ENCODE measurements at places on chromosomes 7 and 10. TPM values are rescaled to one million over a fixed set of nuclear protein-coding genes. Genes with fewer than 3 reads are reported as not detected.
A peak's percentile ranks its signal among the peaks of the same experiment; 100 is the strongest.

Gene SMKR1
- total RNA-seq = 2.0 TPM

Gene SORCS1
- total RNA-seq = not detected

Gene CHAT
- not detected for total RNA-seq

Gene NPM3
- 172 TPM for total RNA-seq

Gene SAP25
- total RNA-seq = 11.4 TPM

Gene HTR5A
- total RNA-seq = not detected

Gene STMP1
- 17.8 TPM for total RNA-seq

Gene EXOC4
- 60.8 TPM for total RNA-seq

Gene EPDR1
- total RNA-seq = 0.51 TPM

DNA sequence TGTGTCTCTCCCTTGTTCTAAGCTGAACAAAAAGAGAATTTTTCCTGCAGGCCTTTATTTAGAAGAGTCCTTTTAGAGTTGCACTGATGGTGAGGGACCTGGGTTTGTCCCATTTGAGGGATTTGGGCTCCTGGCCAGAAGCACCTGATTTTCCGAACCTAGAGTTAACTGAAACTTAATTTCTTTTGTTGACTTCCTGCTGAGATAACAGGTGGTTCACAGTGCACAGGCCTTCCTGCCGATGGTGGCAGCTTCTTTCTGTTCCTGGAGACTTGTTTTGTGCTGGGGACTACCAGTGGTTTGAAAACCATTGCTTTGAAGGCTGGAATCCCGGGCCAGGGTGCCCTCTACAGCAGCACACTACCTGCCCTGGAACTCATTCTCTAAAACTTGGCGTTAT, 99.2 kb downstream of the SUGCT start:
- DNase-seq = no peak

GRCh38 chr7:112124061-112124766, 82.0 kb downstream of the DOCK4 start:
- DNase-seq = no peak

- peak; percentile 44 for DNase-seq
Measured at GRCh38 chr7:90412458-90413184, 9.4 kb downstream of the CLDN12 start.

GRCh38 chr10:101228966-101229265, 347 bp downstream of the LBX1 start:
- DNase-seq = no peak

- DNase-seq = no peak
Measured at GRCh38 chr7:3762146-3762831, 461.2 kb downstream of the SDK1 start.

GRCh38 chr7:137893143-137893742, 46.5 kb upstream of the DGKI start:
- DNase-seq = no peak

DNA sequence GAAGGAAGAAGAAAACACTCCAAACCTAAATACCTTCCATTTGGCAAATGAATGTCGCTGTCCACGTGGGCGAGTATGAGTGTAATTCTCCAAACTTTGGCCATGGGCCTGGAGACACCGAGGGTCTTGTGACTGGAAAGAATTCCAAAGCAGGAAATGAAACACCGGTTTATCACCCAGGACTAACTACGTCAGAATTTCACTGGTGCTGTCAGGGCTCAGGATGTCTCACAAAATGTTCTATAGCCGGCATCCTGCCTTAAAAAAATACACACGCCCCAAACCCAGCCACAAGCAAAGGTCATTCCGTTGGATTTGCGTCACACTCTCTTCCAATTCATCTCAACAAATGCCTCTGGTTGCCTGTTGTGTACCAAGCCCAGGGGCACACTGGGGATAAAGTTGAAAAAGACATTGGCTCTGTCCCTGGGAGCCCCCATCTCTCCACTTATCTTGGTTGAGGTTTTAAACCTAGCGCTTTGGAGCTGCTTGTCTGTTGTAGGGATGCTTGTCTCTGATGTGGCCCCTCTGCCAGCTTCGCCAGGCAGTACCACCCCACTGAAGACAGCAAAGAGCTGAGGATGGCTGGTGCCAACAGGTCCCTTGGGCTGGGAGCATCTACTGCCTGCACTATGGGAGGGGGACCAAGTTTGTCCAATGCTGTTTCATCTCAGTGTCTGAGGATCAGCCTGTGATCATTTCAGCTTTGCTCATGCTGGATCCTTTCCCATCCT, 31.2 kb downstream of the GSTO2 start:
- DNase-seq = no peak

GRCh38 chr7:113392841-113393540, 274.6 kb upstream of the SMIM30 start:
- no peak for DNase-seq
